Mucosa of gallbladder (tissue), 1 donor: ENCODE measurements at places on chromosomes 12 and 14.

GRCh38 chr12:67572492-67572891 is 76.1 kb upstream of the DYRK2 start:
- DNase-seq = no peak

DNA sequence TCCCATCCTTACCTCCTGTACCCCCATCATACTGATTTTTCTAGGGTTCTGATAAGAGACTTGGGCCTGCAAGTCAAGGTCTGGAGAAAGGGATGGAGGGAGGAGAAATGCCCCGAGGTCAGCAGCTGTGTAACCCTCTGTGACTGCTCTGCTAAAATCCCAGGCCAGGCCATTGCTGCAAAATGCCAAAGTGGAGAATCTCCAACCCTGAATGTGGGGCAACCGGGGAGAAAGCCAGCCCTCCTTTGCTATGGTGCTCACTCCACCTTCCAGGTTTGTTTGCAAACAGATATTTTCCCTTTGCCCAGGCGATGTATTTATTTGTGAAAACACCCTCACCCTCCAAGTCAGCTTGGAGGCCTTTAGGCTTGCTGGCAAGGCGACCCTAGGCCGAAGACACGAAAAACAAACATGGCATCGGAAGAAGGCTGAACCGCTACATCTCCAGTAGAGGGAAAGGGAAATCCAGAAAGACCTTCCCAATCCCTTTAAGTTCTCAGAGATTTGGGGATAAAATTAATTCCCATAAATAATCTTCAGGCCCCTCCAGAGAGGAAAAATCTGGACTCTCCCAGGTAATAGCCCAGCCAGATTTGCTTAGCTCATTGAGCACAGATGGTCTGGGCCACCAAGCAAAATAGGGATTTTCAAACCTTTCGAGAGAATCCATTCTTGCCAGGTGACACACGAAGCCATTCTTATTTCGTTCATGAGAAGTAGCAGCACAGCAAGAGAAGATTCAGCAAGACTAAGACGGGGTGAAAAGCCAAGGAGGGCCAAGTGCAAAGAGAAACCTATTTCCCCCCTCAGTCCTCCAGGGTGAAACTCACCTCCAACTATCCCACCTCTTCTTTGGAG is 1.3 kb upstream of the TBX5 start:
- DNase-seq = no peak

DNA sequence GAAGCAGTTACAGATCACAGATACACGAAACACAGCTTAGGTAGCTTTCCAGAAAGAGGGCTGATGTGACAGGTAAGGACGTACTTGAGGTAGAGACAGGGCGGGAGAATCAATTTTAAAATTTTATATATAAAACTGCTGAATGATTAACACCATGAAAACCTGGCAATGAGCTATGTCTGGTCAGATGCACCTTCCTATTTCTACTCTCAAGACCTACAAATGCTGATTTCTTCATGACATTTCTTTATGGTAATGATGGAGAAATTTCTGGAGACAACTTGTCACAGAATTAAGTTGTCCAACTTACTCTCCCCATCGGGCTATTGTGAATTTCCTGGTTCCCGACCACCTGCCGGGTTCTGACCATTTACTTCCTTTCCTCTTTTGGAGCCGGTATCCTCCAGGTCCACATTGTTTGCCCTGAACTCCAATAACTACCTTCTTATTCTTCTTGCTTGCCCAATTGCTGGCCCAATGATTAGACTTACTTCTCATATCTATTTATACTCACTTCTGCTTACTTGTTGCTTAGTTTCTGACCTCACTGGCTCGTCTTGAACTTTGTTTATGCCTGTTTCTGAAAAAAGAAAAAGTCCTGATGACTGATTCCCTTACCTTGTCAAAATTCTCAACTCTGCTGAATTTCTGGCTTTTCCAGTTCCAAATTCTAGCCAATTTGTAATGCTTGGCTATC is 12.8 kb upstream of the ATP2B1 start:
- DNase-seq = no peak

- no peak for DNase-seq
These were observed 86.3 kb downstream of the KIF26A start for GRCh38 chr14:104224506-104225277.

GRCh38 chr12:44313188-44313587 is 477.3 kb downstream of the TMEM117 start:
- DNase-seq = no peak

GRCh38 chr12:54941659-54942058 is 42.9 kb downstream of the TESPA1 start:
- DNase-seq = no peak

GRCh38 chr12:30613119-30613830 is 82.4 kb downstream of the IPO8 start:
- no peak for DNase-seq

GRCh38 chr12:11609045-11609444 is 40.4 kb upstream of the ETV6 start:
- no peak for DNase-seq

DNA sequence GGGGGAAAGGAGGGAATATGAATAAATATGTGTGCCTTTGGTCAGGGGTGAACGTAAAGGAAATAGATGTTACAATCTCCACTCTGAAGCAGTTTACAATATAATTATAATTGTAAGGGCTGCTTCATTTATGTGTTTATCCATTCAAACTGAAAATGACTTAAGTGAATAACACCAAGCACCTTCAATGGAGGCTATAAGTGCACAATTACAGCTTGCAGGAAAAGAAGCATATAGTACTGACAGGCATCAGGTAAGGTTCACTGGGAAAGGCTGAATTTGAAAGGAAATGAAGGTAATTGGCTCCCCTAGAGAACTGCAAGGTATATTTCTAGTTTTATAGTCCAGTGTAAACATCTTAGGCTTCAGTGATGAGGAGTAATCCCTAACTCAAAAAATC is 192.7 kb downstream of the STXBP6 start:
- no peak for DNase-seq

GRCh38 chr12:29242921-29243431 is 93.9 kb downstream of the FAR2 start:
- no peak for DNase-seq

DNA sequence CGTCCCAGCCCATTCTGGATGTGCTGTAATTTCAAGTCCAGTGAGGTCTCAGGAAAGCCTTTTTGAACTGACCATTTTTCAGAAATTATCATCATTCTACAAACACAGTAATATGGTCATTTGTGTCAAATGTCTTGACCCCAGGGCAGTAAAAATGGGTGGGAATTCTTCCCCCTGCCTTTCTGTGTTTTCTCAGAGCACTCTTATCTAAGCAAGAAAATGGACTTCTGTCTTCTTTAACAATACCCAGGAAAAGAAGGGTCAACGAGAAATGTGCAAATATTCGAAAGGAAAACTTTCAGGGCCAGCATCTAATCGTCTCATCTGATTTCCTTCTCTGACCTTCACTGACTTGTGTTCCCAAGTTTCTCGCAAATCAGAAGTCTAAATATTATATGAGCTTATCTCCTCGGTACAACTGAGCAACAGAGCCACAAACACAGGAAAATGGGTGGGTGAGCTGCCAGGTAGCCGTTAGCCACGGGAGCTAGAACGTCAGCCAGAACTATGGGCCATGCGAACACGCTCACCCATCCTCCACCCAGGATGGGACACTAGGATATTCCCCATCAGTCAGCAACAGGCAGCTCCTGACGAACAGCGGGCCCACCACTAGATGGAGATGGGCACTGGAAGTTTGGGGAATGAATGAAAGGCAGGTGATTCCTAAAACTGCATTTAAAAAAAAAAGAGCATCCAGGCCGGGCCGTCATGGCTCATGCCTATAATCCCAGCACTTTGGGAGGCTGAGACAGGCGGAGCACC is 57.1 kb downstream of the VWF start:
- DNase-seq = no peak

DNA sequence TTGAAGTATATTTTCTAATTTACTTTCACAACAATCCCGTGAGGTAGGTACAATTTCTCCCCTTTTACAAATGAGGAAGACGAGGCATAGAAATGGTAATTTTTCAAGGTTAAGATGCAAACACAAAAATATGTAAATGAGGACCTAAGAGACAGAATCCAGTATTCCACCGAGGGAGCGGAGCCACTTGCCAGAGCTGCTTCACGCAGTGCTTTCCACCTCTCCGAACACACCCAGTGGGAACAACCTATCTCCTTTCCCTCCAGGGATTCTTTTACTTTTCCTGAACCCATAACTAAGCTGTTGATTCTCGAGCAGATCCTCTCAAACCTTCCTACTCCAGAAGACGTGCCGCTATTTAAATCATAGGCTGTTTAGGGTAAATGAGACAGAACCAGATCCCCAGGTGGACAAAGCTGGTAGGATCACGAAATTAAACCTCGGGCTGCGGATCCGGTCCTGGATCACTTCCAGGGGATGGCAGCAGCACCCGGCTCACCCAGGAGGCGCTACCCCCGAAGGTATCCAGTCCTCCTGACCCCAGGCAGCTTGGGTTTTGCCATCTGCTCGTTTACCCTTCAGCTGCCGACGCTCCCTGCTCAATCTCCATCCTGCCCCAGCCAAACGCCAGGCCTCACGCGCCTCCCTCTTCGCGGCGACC is 1.5 kb downstream of the DDHD1 start:
- DNase-seq = peak; percentile 16

GRCh38 chr12:67919406-67919805 is 69.8 kb upstream of the IFNG-AS1 start:
- no peak for DNase-seq

- no peak for DNase-seq
These were observed 68.3 kb upstream of the TRHDE start for GRCh38 chr12:72203764-72204335.

- DNase-seq = no peak
These were observed 6.9 kb upstream of the SPRYD4 start for GRCh38 chr12:56461235-56462159.

DNA sequence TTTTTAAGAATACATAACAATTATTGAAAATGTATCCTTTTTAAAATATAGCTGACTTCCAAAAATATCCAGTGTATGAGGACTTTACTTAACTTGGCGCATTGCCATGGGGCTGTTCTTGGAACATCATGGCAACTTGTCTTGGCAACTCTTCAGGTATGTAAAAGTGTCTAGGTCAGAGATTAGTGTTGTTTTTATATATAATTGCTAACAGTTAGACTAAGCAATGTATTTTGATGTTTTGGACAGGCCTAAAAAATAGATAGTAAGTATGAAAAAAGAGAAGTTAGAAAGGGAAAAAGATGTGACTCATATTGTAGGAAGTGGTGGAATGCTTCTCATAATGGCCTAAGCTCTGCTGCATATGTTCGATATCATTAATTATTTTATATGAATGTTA is 70.9 kb downstream of the MON2 start:
- DNase-seq = peak; percentile 39

DNA sequence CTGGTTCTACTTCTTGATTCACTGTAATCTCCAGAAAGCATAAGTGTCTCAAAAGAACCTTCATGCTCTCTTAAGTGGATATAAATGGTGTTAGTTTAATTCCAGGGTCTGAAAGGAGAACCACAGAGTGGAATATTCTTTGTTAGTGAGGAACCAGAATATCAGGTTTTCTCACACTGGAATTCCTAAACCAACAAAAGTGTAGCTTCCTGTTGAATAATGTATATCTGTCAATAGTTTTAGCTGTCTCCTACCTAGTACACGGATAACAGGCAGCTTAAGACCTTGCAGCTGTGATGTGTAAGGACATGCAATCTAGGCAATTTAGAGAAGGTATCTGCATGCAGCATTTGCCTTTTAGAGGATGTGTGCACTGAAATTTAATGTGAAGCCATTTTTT is 24.0 kb downstream of the LRIG3 start:
- no peak for DNase-seq

- DNase-seq = peak; percentile 10
These were observed 44.3 kb upstream of the TRIM9 start for GRCh38 chr14:51139121-51139681.

DNA sequence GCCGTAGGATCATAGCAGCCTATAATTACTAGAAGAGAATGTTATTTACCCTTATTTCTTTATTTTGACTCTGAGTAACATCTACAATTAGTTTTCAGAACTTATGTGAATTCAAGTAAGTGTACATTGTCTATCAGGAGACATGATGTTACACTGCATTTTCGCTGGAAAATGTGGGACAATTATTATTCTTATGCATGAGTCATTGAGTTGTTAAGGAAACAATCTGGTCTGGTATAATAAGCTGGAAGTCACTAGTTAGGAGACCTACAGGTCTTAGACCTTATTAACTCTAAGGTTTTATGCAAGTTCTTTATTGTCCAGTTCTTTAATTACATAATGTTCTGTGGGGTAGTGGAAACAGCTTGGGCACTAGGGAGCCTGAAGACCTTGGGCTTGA is 5.8 kb downstream of the KTN1 start:
- DNase-seq = no peak

GRCh38 chr14:101184104-101184455 is 280.6 kb upstream of the RTL1 start:
- no peak for DNase-seq

DNA sequence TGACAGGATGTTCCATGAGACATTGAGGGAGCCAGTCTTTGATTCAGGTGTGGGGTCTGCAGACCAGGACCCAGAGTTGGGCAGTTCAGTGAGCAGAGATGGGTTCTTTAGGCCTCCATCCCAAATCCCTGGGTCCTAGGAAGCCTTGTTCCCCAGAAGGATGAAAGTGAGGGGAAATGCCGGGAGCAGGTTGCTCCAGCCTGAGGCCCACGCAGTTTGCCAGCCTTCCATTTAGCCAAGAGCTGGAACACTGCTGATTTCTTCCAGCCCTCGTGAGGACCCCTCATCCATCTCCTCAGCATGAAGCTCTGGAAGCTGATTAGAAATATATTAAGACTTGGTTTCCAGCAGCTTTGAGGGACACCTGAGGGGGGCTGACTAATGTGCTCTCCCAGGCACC is 12.1 kb downstream of the C14orf132 start:
- no peak for DNase-seq

- no peak for DNase-seq
These were observed 694.3 kb upstream of the MGAT4C start for GRCh38 chr12:86950444-86950843.

- DNase-seq = no peak
These were observed at the start of gene TMEM233 for GRCh38 chr12:119593578-119594398. TMEM233 (plus strand) TSS chr12:119593774; CDS start chr12:119593849, 75 bp downstream.

DNA sequence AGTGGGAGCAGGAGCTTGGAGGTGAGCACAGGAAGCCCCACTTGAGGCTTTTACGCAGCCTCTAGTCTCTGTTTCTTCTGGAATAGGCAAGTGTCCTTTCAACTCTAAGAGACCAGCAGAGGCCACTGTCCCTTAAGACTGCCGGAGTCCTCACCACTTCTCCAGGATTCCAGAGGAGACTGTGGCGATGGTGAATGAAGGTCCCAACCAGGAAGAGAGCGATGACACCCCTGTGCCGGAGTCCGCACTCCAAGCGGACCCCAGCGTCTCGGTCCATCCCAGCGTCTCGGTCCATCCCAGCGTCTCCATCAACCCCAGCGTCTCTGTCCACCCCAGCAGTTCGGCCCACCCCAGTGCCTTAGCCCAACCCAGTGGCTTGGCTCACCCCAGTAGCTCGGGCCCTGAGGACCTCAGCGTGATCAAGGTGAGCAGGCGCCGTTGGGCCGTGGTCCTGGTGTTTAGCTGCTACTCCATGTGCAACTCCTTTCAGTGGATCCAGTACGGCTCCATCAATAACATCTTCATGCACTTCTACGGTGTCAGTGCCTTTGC is 442 bp downstream of the FLVCR2 start:
- DNase-seq = peak; percentile 58
